Type B pancreatic cell (in vitro differentiated cells): ENCODE measurements at places on chromosomes 4 and X.

DNA sequence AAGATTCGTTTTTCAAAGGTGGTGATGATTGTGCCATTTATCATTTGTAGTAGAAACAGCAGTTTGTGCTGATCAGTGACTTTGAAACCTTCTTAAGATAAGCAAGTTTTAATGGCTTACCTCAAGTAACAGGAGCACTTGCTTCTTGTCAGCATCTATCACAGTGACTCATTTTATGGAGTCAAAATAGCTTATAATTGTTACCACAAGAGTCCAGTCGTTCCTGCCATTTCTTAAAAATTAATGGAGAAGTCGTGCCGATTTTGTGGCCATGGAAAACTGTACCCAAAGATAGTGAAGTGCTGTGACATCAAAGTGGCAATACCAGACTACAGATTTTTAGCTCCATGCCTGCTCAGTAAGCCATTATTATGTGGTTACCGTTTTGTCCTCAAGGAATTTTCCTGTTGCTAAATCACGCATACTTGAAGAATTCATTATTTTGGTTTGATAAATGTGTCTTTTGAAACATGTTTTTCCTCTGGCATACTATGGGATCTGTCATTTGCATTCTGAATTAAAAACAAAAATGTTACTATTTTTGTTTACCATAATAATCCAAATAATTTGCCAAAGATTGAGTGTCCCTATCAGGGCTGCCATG, 129.9 kb downstream of the CBR4 start:
- peaks cover 12% of the 10 kb centered on the region for H3K27me3 ChIP-seq
- peaks cover 33% of the 10 kb centered on the region for H3K4me1 ChIP-seq
- peaks cover 56% of the 10 kb centered on the region for H3K36me3 ChIP-seq
- DNase-seq = no peak
- H3K27ac ChIP-seq = peak overlapping the region; percentile 84

GRCh38 chrX:39528161-39528916, 569.4 kb downstream of the BCOR start:
- H3K4me1 ChIP-seq = no peaks in the 10 kb centered on the region
- DNase-seq = no peak
- no peaks in the 10 kb centered on the region for H3K27me3 ChIP-seq
- no peaks in the 10 kb centered on the region for H3K36me3 ChIP-seq

DNA sequence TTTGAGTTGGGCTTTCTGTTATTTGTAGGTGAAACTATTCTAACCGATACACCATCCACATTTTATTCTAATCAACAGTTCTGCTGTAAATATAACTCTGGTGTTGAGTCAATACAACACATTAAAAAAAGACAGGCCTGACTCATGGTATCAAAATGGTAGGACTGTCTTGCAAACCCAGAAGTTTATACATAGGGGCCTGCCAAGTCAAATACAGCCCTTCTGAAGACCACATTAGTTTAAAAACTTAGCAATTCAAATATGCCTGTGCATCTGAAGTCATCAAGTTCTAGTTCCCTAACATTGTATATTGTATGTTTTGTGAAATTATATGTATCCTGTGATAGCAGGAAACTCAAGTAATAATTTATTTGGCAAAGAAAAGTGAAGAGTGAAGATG, 24.4 kb upstream of the PDE5A start:
- no peaks in the 10 kb centered on the region for H3K36me3 ChIP-seq
- H3K4me3 ChIP-seq = no peak overlapping the region
- H3K4me1 ChIP-seq = no peaks in the 10 kb centered on the region

DNA sequence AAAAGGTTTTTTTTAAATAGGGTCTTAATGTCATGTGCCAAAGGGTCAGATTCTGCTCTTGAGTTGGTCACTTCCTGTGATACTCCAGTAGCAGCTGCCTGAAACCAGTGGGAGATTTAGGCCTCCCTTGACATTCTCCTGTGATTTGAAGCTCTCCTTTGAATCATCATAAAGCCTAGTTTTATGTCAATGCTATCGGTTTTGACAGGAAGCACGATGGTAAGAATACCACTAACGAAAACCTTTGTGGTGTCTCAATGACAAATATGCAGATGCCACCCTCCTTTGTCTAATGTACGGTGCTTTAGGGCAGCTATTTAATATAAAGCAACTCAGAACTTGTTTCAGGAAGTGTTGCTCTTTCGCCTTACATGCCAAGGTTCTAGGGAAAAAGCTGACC, 44.2 kb downstream of the CCNI start:
- DNase-seq = no peak
- no peak overlapping the region for H3K27ac ChIP-seq
- H3K36me3 ChIP-seq = peaks cover 55% of the 10 kb centered on the region
- H3K4me1 ChIP-seq = peaks cover 7% of the 10 kb centered on the region
- no peak overlapping the region for H3K4me3 ChIP-seq

GRCh38 chr4:25450491-25450901, 73.4 kb downstream of the ANAPC4 start:
- peaks cover 3% of the 10 kb centered on the region for H3K4me1 ChIP-seq
- H3K36me3 ChIP-seq = no peaks in the 10 kb centered on the region
- H3K27me3 ChIP-seq = no peaks in the 10 kb centered on the region
- H3K4me3 ChIP-seq = no peak overlapping the region

GRCh38 chrX:100623001-100623400, 13.6 kb downstream of the TSPAN6 start:
- no peak overlapping the region for H3K27ac ChIP-seq
- peaks cover 3% of the 10 kb centered on the region for H3K36me3 ChIP-seq
- no peaks in the 10 kb centered on the region for H3K4me1 ChIP-seq
- no peak for DNase-seq
- no peaks in the 10 kb centered on the region for H3K27me3 ChIP-seq
- no peak overlapping the region for H3K4me3 ChIP-seq

DNA sequence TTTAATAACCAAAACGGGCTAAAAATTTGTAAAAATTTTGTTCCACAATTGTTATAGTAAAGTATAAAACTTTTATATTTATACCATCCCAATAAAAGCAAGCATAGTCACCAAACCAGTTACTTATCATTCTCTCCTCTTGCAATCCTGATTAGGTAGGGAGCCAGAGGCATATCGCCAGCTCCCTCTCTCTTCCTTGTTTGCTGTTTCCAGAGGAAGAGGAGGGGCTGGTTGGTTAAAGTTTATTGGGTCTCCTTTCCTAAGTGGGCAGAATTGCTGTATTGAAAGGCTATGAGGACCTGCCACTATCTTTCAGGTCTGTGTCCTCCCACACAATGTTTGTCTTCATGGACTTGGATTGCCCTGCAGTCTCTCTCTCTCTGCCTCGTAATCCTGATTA, 29.6 kb upstream of the BBS12 start:
- H3K27me3 ChIP-seq = no peaks in the 10 kb centered on the region
- DNase-seq = no peak
- no peaks in the 10 kb centered on the region for H3K36me3 ChIP-seq
- no peak overlapping the region for H3K27ac ChIP-seq

DNA sequence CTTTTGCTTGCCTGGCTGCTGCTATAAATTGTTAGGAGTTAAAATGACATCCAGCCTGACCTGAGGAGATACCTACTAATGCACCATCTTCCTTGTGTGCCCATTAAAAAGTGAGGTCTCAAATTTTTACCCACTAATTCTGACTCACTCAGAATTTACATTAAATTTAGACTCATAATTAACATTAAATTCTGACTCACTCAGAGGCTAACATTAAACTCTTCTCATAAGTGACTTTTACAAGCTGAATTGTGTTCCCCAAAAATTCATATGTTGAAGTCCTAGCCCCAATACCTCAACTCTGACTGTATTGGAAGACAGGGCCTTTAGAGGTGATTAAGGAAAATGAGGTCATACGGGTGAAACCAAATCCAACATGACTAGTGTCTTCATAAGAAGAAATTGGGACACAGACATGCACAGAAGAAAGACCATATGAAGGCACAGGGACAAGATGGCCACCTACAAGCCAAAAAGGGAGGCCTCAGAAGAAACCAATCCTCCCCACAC, 11.8 kb downstream of the CASP6 start:
- H3K4me1 ChIP-seq = no peaks in the 10 kb centered on the region
- no peak overlapping the region for H3K4me3 ChIP-seq
- no peak overlapping the region for H3K27ac ChIP-seq
- peaks cover 50% of the 10 kb centered on the region for H3K36me3 ChIP-seq
- DNase-seq = no peak
- H3K27me3 ChIP-seq = no peaks in the 10 kb centered on the region

DNA sequence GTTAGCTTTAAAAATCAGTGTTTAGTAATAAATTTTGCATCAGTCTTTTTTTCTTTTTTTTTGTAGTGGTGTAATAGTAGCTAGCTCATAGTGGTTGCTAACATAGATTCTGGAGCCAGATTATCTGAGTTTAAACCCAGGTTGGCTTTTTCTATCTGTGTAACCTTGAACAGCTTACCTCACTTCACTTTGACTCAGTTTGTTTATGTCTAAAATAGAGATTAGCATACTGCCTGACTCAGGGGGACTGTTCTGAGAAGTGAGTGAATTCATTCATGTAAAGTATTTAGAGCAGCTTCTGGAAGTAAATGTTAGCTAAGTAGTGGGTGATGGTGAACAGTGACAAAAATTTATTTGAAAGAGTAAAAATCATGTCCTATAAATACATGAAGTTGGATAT, 32.9 kb downstream of the CPEB2 start:
- H3K4me3 ChIP-seq = no peak overlapping the region
- no peaks in the 10 kb centered on the region for H3K27me3 ChIP-seq
- no peaks in the 10 kb centered on the region for H3K4me1 ChIP-seq
- peaks cover 16% of the 10 kb centered on the region for H3K36me3 ChIP-seq
- DNase-seq = no peak
- no peak overlapping the region for H3K27ac ChIP-seq

GRCh38 chr4:168411318-168412150, 68.8 kb downstream of the DDX60L start:
- no peak for DNase-seq
- H3K36me3 ChIP-seq = no peaks in the 10 kb centered on the region
- no peaks in the 10 kb centered on the region for H3K27me3 ChIP-seq
- no peak overlapping the region for H3K4me3 ChIP-seq
- H3K27ac ChIP-seq = no peak overlapping the region

- no peak overlapping the region for H3K4me3 ChIP-seq
- no peak for DNase-seq
- H3K4me1 ChIP-seq = no peaks in the 10 kb centered on the region
- H3K27ac ChIP-seq = no peak overlapping the region
Measured at GRCh38 chr4:825063-825970, 612 bp downstream of the CPLX1 start.

DNA sequence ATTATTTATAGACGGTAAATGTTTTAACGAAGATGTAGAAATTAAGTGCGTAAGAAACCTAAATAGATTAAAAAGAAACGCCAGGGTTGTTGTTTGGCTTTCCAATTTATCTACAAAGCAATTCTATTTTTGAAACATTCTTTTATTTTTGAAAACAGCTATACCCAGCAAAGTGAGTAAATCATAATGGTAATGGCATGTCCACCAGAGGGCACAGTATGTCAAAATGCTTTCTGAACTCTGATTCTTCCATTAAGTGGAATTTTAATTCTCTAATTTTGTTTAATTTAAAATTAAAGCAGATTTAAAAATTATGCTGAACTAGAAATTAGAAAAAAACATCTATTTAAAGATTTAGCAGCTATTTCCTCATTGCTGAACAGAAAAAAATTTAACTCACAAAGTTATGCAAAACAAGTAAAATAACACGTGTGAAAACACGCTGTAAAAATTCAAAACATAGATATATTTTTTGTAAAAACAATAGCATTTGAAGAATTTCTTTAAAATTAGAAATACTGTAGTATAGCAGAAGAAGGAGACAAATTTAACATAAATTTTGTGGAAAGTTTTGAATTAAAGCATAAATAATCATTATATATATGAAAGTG, 26.5 kb downstream of the RASSF6 start:
- H3K27me3 ChIP-seq = no peaks in the 10 kb centered on the region
- peaks cover 10% of the 10 kb centered on the region for H3K4me1 ChIP-seq
- H3K4me3 ChIP-seq = no peak overlapping the region

- H3K36me3 ChIP-seq = no peaks in the 10 kb centered on the region
- DNase-seq = no peak
- H3K27ac ChIP-seq = peak overlapping the region; percentile 84
- H3K4me1 ChIP-seq = no peaks in the 10 kb centered on the region
Measured at GRCh38 chrX:26411045-26411444, 195.1 kb downstream of the MAGEB5 start.

DNA sequence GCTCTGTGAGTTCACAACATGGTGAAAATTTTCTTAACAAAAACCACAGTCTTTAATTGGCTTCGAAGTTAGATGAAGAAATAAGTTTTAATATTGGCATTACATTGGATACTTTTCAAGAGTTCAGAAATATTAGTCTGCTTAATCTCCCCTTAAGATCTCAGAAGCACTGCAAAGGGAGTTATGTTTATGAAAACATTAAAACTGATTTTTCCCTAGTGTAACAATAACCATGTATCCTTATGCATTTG, 1.5 kb downstream of the SETD7 start:
- H3K27ac ChIP-seq = peak overlapping the region; percentile 99
- H3K36me3 ChIP-seq = no peaks in the 10 kb centered on the region
- DNase-seq = no peak
- peak overlapping the region; percentile 99 for H3K4me3 ChIP-seq
- H3K27me3 ChIP-seq = peaks cover 34% of the 10 kb centered on the region
- H3K4me1 ChIP-seq = peaks cover 37% of the 10 kb centered on the region

DNA sequence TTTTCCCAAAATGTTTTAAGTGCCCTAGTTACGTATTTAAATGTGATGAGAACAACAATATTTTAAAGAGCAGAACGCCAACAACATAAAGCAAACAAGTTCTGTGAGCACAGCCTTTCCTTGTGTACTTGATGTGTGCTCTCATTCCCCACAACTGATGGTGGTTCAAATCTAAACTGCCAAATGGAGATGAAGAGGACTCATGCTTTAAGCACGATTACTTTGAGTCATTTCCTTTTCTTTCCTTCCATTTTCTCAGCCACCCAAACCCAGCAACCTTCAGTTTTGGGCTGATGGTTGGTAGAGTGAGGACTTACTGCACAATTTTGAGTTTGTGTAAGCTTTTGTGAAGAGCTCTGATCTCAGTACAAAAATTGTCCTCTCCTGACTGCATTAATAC, 1.7 kb downstream of the NSD2 start:
- H3K27ac ChIP-seq = peak overlapping the region; percentile 91
- H3K4me1 ChIP-seq = peaks cover 37% of the 10 kb centered on the region
- H3K36me3 ChIP-seq = peaks cover 4% of the 10 kb centered on the region
- peaks cover 3% of the 10 kb centered on the region for H3K27me3 ChIP-seq
